ENCODE measurements at places on chromosomes 12 and 14.

DNA sequence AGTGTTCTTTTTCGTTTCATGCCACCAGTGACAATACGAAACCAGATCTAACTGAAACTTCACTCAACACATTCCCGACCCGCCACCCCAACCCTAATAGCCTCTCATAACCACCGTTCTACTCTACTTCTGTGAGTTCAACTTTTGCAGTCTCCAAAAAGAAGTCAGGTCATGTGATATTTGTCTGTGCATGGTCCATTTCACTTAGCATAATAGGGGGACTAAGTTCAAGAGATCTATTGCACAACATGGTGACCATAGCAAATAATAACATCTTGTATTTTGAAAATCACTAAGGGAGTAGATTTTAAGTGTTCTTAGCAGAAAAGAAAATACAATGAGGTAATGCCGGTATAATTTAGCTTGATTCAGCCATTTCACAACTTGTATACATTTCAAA is 376.4 kb downstream of the DIO2 start:
- no peak for DNase-seq

- DNase-seq = no peak
Measured at GRCh38 chr14:104239185-104239775, 100.9 kb downstream of the KIF26A start.

DNA sequence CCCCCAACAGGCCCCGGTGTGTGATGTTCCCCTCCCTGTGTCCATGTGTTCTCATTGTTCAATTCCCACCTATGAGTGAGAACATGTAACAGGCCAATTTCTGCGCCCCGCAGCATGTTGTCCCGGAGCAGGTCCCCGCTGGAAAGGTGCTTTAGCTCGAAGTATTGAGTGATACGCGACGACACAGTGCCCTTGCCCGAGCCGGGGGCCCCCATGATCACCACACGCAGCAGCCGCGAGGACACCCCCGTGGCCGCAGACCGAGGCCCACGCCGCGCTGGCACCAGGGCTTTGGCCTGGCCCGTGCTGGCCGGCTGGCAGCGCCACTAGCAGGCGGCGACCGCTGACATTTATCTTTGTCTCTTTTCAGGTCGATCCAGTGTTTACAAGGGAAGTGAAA is 91.7 kb downstream of the GLT1D1 start:
- DNase-seq = no peak

GRCh38 chr14:40133463-40133862 is 701.2 kb upstream of the FBXO33 start:
- DNase-seq = no peak

GRCh38 chr12:96107236-96107635 is 71.8 kb upstream of the LTA4H start:
- no peak for DNase-seq

GRCh38 chr12:114879354-114879753 is 195.4 kb upstream of the TBX3 start:
- DNase-seq = no peak

GRCh38 chr12:46149079-46149464 is 119.8 kb downstream of the SLC38A1 start:
- DNase-seq = no peak

GRCh38 chr12:66726556-66726955 is 47.7 kb upstream of the GRIP1 start:
- DNase-seq = no peak

DNA sequence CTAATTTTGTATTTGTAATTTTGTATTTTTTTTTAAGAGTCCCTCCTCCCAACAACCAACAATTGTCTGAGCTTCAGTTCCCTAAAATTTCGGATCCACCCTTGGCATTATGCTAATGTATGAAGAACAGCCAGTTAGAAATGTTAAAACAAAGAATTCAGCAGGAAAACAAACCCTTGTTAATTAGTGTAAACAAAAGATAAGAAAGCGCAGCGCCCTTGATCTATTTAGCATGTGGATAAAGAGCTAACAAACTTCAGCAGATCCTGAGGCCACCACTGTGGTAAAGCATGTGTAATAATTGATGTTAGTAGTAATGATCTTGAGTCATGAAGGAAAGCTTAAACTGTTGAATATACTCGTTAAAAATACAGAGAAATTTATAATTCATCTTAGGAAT is 199.8 kb downstream of the TMX1 start:
- no peak for DNase-seq

- DNase-seq = no peak
Measured at GRCh38 chr14:71190770-71191374, 283.6 kb downstream of the PCNX1 start.

DNA sequence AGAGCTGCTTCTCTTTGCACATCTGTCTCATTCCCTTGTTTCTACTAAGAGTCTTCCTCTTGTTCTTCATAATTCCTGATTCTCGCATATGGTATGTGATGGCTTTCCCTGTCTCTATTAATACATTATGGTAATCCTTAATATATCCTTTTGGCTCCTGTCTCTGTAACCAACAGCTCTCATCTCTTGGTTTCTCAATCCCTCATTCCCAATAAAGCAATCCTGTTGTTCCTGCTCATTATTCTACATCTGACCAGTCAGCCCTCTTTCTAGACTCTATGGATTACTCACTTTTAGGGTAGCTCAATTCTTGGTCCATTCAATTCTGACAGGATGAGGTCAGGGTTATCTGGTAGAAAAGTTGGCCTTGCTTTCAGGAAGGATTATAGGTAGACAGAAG is 349.9 kb downstream of the LRIG3 start:
- no peak for DNase-seq

GRCh38 chr14:94048691-94049624 is 22.8 kb downstream of the OTUB2 start:
- no peak for DNase-seq

DNA sequence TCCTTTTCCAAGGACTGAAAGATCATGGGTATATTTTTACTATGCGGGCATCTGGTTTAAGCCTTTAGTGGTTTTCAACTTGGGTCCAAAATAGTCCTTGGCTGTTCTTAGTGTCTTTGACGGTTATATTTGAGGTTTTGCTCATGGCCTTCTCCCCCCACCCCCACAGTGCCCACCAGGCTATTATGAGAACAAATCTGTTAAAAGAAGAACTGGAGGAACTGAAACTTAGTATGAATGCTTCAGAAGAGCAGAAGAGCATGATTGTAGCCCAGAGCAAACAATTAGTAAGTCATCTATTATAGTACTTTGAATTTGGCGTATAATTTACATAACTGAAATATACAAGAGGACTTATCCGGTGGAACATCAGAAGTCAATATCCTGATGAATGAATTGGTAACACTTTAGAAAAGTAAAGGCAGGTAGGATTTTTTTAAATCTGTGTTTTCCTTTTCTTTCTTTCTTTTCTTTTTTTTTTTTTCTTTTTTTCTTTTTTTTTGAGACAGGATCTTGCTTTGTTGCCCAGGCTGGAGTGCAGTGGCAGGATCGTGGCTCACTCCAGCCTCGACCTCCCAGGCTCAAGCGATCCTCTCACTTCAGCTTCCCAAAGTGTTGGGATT is 71.8 kb upstream of the BCAT1 start:
- no peak for DNase-seq

GRCh38 chr14:101790232-101790631 is 28.7 kb downstream of the PPP2R5C start:
- DNase-seq = no peak

DNA sequence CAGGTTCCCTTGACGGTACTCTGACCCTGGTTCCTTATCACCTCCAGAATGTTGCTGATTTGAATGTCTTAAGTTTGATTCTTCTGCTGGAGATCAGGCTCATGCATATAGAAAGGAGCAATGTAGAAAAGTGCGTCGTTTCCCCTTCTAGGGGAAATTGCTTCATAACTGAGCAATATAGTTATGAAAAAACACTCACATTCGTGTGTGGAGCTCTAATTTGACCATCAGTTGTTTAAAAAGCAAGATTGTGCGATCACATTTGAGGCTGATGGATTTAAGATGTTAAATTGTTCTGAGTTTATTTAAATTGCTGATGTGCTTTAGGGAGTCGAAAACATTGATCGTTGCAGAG is 19.2 kb downstream of the PELI2 start:
- DNase-seq = no peak

DNA sequence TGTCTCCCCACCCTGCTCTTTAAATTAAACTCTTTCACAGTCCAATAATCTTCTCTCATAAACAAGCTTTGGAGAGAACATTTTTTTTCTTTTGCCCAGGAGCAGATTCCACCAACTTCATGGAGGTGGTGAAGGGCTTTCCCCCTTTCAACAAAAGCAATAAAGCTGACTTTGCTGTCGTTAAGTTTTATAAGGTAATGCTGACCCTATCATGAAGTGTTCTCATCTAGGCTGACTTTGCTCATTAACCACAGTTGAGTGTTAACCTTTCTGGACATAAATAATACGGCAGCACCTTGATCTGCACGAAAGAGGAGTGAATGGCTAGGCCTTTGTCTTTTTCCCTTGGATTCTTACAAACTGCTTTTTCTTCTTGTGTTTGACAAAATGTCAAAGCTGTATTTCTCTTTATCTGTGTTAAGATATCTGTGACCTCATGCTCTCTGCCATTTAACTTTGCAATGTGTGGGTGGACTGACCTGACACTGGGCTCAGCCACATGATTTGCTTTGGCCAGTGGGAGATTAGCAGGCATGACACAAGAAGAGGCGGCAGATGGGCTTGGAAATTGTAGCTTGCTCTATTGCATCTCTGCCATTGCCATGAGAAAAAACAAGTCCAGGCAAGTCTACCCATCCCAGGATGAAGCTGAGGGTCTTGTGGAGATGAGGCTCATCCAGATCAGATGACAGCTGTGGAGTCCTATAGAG is 470.9 kb upstream of the CCDC196 start:
- DNase-seq = no peak

DNA sequence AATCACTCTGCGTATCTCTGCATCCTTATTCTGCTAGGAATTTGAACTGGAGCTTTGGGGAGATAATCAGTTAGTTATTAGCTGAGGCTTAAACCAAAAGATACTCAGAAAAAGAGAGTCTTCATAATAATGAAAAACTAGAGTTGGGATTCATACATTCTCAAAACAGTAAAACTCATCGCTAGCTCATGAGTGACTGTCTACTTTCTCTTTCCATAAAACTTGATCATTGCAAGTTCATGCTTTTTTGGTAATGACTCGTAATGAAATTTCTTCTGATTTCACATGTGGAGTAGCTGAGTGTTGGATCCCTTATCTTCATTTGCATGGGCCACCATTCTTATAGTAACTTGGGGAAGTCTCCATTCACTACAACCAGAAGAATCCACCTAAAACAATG is 397.7 kb downstream of the PDZRN4 start:
- no peak for DNase-seq

DNA sequence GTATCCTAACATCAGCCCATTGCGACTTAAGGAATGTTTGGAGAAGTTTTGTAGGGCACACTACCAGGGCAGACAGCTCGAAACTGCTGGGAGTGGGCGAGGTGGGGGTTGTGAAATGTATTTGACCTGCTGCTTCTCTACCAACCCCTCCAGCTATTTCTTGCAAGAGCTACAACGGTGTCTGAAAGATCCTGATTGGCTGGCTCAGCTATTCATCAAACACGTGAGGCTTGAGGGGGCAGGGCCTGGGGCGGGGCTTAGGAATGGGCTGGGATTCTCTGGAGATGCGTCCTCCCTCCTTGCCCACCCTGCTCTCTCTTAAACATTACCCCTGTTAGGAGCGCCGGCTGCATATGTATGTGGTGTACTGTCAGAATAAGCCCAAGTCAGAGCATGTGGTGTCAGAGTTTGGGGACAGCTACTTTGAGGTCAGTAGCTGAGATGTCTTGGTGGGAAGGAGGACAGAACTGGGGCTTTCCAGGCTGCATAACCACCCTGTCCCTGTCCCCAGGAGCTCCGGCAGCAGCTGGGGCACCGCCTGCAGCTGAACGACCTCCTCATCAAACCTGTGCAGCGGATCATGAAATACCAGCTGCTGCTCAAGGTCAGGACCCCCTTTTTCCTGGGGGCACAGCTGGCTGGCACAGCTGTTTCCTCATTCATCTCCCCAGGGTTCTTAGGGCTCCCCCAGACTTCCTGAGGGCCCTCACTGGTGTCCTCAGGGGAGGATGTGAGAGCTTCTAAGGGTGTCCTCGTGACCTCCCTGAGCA is 3.1 kb downstream of the ARHGEF25 start:
- no peak for DNase-seq

DNA sequence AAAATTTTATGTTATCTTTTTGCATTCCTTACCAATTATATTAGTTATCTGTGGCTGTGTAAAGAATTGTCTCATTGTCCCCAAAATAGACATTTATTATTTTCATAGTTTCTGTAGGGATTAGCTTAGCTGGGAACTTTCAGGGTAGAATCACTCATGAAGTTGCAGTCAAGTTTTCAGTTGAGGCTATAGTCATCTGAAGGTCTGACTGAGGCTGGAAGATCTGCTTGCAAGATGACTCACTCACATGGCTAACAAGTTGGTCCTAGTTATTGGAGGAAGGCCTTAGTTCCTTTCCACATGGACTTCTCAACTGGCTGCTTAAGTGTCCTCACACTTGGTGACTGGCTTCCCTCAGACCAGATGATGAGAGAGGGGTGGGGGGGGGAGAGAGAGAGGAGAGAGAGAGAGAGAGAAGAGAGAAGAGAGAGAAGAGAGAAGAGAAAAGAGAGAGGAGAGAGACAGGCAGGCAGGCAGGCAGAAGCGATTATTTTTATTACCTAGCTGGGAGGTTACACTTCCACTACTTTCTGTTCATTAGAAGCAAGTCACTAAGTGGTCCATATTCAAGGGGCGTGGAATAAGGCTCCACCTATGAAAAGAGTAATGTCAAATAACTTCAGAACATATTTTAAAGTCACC is 6.4 kb downstream of the AP5M1 start:
- no peak for DNase-seq

GRCh38 chr14:72892103-72892878 is 1.6 kb downstream of the DPF3 start:
- peak; percentile 34 for DNase-seq

DNA sequence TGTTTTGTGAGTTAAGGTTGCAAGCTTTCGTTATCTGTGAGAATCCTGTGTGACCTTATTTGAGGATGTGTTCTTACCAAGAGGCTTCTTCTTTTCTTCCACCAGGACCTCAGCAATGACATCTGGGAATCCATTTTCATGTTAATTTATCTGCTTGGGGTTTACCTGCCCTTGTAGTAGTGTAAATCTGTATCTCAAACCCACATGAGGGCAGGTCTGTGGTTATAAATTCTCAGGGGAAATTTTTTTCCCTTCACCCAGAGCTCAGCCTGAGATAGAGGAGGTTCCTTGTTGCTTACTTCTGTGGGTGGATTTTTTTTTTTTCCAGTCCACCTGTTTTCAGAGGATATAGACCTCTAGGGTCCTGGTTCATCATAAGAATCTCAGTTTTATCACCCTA is 70.8 kb downstream of the AKAP6 start:
- no peak for DNase-seq

DNA sequence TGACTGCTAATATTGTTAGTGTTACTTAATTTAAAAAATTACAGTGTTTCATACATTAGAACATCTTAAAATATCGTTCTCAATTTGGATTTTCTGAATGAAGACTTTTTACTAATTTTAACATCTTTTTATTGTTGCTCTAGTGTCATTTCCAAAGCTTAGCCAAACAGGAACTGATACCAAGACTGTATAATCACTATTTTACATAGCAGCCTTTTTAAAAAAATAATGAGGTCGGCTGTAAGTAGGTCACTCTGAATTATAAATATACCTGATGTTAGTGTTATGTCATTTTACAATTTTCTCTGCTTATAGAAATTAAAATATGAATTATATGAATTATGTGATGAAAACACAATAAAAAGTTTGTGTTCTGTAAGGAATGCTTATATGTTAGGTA is 321.5 kb downstream of the TMEM117 start:
- no peak for DNase-seq

GRCh38 chr14:75769047-75769685 is 108.1 kb downstream of the TTLL5 start:
- no peak for DNase-seq
